ENCODE measurements at places on chromosomes 16 and 17.

DNA sequence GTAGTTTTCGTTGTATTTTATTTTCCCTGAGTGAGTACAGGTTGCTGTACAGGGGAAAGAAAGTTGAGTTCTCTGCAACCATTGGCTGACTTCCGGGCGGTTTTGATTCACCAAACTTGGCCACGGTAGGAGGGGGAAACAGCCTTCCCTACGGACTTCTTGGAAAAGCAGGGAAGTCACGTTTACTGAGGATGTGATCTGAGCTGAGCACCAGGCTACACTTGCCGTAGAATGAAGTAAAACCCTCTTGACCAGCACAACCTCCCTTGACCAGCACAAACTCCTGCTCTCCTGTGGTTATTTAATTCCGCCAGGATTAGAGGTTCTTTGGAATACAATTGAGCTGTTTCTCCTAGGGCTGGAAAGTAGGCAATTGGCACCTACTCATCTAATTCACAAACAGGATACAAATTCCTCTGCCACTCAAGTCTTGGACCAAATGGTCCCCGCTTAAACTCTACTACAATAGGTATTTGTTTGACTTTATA lies 242.0 kb upstream of the RBFOX1 start:
- DNase-seq = no peak

DNA sequence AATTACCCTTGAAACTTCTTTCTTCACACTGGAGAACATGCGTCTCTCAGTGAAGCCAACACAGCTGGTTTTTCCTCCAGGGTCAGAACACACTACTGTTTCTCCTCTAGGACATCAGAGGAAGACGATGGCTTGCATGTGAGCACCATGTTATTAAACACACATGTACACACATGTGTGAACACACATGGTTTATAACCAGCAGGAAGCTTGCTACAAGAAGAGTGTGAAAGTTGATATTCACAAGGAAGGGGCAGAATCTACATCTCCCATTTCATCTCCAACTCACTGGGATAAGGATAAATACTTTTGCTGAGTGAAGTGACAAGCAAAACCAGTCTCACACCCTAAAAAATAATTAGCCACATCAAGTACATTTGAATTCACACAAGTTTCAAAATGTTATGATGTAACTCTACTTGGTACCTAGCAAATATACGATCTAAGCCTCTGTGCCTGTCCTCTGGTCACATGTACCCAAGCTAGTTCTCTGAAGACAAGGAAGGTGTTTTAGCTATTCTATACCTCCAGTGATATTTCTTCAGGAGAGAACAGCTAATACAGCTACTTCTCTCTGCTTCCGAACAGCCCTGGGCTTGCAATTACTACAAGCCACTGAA lies 127.7 kb downstream of the PARN start:
- DNase-seq = no peak

DNA sequence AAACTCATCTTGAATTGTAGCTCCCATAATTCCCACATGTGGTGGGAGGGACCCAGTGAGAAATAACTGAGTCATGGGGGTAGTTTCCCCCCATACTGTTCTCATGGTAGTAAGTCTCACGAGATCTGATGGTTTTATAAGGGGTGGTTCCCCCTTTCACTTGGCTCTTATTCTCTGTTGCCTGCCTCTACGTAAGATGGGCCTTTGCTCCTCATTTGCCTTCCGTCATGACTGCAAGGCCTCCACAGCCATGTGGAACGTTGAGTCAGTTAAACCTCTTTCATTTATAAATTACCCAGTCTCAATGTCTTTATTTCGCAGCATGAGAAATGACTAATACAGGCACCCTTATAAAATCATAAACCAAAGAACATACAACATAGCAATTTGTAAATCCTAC lies 79.0 kb downstream of the XYLT1 start:
- no peak for DNase-seq

DNA sequence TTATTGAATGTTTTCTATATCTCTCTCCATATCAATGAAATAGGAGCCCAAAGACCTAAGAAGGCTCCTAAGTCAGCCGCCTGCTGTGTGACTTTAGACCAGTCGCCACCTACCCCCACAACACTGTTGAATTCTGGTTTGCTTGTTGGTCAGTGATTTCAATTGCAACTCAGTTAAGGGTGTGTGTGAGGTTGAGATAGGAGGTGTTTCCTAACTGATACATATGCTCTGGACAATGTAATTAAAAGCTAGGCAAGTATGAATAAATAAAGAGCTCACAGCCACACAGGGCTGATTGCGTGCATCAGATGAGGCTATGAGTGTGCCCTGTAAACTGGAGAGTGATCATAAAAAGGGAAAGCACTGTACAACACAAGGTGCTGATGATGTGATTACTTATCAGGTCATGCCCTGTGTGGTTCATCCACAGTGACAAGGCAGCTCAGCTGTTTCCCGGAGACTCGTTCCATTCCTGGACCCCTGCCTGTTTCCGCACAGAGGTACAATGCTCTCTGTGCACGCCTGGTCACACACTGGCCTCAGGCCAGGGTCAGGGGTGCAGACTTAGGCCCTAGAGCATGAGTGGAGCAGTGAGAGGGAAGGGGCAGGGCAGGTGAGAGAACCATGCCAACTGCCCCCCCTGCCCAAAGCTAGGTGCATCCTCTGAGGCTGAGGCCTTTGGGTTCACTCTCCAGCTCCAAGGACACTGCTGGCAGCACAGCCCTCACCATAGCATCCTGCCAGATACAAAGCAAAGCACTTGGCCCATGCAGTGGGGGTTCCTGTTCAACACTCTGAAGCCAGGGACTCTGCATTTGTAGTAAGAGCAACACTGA lies 3.3 kb upstream of the KRT35 start:
- DNase-seq = no peak

DNA sequence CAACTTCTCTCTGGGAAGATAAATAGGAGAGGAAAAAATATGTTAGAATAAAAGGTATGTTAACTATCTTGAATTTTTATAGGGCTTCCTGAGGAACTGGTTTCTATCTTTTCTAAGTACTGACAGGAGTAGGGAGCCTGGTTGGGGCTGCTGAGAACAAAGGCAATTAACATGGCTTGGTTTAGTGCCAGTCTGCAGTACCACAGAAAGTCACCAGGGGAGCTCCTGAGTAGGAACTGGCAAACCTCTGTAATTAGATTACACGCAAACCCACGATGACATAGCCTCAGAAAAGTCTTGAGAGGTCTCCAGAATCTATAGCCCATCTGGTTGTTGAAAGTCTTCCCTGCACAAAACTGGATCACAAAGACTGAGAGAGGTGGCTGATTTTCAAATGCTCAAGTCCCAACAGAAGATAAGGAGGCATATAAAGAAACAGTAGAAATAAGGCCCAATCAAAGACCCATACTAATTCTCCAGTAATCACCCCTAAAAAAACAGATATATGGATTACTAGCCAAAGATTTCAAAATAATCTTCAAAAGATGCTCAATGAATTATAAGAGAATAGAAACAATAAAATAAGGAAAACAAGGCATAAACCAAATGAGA lies 11.7 kb upstream of the CNTNAP4 start:
- DNase-seq = no peak

GRCh38 chr17:81328489-81328888 lies 33.4 kb upstream of the SLC38A10 start:
- DNase-seq = no peak

- no peak for DNase-seq
Measured at GRCh38 chr17:8829036-8829941, 30.1 kb upstream of the MFSD6L start.

DNA sequence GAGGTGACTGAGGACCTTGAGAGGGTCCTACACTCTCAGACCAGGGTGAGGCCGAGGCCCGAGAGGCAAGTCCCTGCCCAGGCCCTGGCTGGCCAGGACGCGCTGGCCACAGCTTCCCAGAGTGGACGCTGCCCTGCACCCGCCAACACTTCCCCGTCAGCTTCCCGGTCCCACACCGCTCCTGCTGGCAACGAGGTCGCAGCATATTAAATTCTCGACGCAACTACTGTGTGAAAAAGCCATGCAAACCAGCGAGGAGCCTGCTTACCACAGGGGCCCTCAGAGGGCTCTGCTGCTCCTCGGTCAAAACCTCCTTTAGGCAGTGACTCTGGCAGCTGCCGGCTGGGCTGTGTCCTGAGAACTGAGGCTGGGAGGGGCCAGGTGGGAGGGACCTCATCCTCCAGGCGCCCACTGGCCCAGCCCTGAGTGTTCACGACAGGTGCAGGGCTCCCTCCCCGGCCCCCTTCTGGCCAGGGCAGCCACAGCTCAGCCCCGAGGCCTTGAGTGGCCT lies 2.1 kb upstream of the TEX19 start:
- no peak for DNase-seq

DNA sequence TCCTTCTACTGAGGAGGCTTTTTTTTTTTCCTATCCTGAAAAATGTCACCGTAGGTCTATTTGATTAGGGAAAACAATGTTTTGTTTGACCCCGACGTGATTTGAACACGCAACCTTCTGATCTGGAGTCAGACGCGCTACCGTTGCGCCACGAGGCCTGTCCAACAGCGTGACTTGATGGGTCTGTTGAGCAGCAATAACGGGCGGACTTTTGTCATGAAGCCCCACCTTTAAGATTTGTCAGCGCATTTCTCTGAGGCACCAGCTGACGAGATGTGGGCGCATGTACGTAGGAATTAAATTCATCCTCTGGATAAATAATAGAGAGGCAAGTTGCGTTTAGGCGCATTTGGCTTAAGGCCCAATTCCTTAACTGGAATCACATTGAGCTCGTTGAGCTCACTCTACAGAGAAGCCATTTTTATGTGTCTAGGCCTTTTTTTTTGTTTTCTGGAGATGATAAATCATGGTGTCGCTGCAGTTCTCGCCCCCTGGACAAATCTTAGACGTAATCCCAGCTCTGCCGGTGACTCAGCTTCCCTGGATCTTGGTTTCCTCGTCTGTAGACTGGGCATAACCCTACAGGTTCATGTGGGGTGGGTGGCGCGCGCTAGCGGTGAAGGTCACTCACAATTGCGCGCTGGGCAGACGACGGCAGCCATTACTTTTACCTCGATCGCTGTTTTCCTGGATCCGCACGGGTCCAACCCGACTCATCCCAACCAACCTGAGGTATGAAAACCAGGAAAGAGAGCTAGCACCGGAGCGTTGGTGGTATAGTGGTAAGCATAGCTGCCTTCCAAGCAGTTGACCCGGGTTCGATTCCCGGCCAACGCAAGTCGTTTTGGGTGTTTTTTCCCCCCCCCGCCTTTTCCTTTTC lies 10.6 kb upstream of the AURKB start:
- DNase-seq = peak; percentile 89

GRCh38 chr16:70598937-70599503 lies 47.3 kb upstream of the IL34 start:
- DNase-seq = no peak

DNA sequence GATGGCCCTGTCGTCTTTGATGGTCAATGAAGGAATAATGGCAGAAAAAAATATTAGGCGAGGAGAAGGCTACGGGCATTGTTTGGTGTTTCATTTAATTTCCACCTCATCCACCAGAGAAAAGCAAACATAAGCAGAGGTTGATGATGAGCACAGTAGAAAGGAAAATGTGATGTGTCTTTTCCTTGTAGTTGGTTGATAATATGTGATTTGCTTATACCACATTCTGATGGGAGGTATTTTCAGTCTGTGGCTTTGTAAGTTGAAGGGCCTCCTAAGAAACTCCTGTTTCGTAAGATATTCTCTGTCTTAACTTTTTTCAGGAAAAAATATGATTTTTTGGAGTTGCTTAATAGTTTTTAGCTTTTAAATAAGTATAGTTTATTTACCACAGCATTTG lies 215.7 kb downstream of the PRKCA start:
- DNase-seq = no peak

GRCh38 chr16:67648088-67648763 lies 3.3 kb downstream of the CARMIL2 start:
- DNase-seq = no peak

DNA sequence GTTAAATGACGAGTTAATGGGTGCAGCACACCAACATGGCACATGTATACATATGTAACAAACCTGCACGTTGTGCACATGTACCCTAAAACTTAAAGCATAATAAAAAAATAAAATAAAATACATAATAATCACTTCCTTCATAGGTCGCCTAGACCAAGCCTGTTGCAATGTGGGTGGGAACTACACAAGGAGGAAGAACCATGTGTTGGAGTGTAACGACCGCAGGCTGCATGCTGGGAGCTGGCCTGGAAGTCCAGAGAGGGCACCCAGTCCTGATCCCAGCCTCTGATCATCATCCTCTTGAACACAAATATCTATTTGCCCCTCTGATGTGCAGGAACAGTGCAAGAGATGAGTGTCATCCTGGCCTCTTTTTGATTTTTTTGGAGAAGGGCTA lies 224.7 kb upstream of the ASIC2 start:
- no peak for DNase-seq

GRCh38 chr17:10077561-10078299 lies 120.7 kb downstream of the GAS7 start:
- DNase-seq = no peak

DNA sequence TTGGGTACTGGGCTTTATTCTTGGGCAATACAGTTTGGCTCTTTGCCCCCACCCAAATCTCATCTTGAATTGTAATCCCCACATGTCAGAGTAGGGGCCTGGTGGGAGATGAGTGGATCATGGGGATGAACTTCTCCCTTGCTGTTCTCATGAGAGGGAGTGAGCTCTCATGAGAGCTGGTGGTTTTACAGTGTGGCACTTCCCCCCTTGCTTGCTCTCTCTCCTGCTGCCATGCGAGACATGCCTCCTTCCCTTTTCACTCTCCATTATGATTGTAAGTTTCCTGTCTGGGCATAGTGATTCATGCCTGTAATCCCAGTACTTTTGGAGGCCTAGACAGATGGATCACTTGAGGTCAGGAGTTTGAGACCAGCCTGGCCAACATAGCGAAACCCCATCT lies 18.1 kb upstream of the CNEP1R1 start:
- no peak for DNase-seq

DNA sequence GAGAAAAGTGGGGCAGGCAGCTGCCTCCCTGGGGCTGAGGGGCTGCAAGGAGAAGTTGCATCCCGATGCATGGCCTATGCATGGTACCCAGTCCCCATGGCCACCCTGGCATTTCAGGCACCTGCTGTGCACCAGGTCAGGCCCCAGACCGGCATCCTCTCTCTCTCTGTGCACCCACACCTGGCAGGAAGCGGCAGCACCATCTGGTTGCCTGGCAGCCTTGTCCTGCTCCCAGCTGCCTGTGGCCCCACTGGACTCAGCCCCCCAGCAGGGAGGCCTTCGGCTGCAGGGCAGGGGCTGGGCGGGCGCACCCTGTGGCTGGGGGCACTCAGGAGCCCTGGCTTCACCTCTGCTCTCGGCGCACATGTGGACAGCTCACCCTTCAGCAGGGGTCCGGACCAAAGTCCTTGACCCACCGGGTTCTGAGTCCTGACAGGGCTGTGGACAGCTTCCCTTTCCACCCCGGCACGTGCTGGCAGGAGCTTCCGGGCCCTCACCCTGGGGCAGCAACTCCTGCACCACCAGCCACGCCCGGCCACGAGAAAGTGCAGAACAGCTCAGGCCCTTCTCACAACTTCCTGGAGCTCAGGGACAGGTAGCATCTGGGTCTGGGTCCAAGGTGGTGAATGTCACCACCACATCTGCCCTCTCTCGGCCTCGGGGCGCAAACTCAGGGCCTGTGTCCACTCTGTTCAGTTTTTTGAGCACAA lies 36.7 kb downstream of the CTU2 start:
- DNase-seq = no peak

- no peak for DNase-seq
Measured at GRCh38 chr17:18961634-18962493, 9.9 kb downstream of the SLC5A10 start.

GRCh38 chr17:67813803-67814180 lies 11.5 kb upstream of the BPTF start:
- no peak for DNase-seq

GRCh38 chr17:40329839-40330794 lies 21.1 kb downstream of the RARA start:
- DNase-seq = no peak

Data from posterior cingulate gyrus (tissue), 11 donors.